ENCODE measurements at places on chromosomes 12 and 14. TPM values are rescaled to one million over a fixed set of nuclear protein-coding genes. Genes with fewer than 3 reads are reported as not detected.

The NOS1 gene
- 4.9 TPM for total RNA-seq

The GPR162 gene
- 17.1 TPM for total RNA-seq

DNA sequence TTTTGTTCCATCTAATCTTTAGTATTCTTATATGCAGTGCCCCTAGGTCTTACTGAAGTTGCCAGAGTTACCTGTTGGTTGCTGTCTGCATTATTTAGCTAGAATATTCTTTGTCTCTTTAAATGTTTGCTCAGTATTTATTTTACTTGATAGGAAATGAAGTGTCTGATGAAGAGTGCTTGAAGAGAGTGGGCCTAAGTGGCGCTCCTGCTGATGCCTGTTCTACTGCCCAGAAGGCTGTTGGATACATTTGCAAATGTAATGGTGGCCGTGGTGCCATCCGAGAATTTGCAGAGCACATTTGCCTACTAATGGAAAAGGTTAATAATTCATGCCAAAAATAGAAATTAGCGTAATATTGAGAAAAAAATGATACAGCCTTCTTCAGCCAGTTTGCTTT is 18.9 kb downstream of the CMAS start:
- no peak for DNase-seq

DNA sequence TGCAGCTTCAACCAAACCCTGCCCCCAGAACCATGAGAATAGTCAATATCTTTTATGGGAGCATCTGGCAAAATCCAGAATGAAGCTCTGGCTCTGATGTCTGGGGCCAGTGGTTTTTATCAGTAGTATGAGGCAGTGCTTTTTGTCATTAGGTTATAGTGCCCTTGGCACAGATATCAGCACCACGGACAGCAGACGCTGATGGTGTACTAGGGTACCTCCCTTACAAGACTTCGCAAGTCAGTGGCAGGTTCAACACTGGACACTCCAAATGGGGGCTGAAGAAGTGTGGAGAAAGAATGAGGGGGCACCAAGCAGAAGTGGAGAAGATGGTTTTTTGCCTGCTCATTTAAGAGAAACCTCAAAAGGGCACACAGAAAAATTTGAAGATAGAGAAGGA is 68.2 kb upstream of the E2F7 start:
- no peak for DNase-seq

DNA sequence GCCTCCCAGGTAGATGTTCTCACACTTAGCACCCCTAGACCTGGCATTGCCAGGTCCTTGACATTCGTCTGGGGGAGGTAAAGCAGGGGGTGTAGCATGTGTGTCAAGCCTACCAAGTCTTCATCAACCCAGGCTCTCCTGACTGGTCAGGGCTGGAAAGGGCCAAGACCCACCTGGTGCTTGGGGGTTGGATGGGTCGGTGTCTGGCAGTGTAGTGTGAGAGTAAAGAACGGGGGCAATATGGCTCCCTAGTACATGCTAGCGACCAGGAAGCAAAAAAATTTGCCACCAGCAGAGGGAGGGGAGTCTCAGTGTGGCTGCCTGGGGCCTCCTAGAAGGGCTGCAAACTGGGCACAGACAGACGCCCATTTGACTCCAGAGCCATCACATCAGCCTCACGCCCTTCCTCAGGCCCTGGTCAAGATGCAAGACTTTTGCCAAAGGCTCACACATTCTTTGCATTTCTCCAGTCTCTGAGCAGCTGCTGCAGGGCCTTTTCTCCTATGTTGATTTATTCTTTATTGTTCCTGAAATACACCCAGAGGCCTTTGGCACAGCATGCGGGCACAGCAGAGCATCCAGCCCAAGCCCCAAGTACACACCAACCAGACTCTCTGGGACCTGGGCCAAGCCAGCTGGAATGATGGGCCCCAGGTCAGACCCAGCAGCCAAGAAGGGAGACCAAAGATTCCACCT is 38.3 kb upstream of the PNMA1 start:
- peak; percentile 72 for DNase-seq

- DNase-seq: no peak
These were observed 22.1 kb upstream of the NINJ2 start for GRCh38 chr12:685388-685787.

DNA sequence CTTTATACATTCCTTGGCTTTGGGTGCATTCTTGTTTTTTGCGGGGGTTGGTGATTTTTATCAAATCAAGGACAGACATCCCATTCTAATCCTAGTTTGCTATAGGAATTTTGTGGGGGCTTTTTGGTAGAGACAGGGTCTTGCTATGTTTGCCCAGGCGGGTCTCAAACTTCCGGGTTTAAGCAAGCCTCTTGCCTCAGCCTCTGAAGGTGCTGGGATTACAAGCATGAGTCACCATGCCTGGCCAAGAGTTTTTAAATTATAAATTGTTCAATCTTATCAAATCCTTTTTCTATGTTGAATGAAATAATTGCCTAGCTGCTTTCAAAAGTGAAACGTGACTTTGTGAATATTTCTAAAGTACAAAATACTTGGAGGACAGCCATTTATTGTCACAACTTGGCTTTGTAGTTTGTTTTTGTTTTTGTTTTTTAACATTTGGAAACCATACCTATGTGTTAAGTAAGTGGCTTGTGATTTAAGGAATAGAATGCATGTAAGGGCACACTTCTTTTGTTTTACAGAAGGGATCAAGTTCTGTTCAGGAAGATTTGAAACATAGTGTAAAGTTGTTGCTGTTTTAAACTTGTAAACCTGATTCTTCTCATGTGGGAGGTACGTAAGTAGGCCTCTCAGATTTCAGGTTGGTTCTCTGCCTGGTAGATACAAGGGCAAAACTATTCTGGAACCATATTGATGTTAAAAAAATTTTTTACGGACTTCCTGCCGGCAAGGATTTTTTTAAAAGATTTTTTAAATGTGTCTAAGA is 13.4 kb downstream of the MARK3 start:
- DNase-seq: no peak

DNA sequence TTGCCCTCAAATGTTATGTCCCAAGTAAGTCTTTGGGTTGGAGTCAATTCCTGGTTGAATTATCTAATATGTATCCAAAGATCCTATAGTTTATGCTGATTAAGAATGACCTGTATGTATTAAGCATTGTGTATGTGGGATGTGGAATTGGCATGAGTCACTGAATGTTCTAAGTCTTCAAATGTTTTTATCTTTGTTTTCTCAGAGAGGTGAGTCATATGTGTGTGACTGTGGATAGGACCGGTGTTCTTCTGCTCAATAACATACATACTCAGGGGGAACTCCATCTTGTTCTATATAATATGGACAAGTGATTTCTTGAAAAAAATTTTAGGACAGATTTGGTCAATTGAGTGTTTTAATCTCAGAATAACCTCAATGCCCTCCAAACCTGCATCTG is 57.9 kb downstream of the NAV3 start:
- no peak for DNase-seq
